ENCODE measurements at places on chromosomes 12 and 14.

DNA sequence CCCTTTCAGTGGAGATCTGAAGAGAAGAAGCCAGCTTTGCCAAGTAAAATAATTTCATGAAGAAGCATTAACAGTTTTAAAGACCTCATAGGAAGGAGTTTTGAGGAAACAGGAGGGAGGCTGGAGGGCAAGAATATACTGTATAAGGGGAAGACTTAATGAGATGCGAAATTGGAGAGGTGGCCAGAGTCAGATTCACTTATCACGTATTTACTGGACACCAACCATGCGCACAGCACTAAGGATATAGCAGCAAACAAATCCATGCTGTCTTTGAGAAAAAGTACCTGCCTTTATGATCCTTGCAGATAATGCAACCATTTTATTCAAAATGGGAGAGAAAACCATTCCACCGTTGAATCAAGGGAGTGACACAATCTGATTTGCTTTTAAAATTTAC, 100.3 kb downstream of the ERC1 start:
- DNase-seq: no peak

DNA sequence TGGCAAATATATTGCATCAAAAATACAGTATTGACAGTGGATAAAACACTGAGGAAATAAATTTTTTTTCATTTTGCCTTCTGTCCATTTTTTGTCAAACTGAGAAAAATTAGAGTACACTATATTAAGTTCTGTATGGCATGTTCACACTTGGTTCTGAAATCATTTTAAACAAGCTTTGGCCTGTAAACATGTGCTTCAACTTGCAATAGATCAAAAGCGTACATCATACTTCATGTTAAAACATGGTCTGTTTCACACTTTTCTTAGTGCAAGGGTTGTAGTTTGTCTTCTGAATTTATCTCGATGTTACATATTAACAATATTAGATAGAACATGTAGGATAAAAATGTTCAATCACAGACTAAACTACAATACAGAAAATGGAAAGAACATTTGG, 208.0 kb downstream of the PCNX1 start:
- no peak for DNase-seq

- no peak for DNase-seq
Observed at GRCh38 chr12:105616971-105617540, 286.6 kb downstream of the C12orf75 start.

- DNase-seq: no peak
Observed at GRCh38 chr12:46212108-46212982, 56.5 kb downstream of the SLC38A1 start.

- no peak for DNase-seq
Observed at GRCh38 chr12:33192226-33192625, 247.4 kb downstream of the SYT10 start.

GRCh38 chr14:99119554-99120525, 152.2 kb downstream of the BCL11B start:
- no peak for DNase-seq

DNA sequence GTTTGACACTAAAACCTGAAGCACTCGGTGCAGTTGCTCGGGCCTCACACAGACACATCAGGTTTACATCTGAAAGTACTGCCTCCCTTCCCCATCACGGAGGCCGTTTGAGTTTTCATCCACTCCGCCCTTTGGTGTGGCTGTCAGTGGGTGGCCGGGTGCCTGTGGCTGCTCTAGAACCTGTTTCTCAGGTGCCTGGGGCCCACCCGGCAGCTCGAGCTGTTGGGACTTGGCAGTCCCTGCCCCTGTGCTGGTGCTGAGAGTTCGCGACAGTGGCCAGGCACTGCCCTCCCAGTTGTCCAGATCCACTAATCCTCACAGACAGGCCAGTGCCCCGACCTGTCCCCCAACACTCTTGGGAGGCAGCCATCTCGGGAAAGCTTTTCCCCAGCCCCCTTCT, 22.4 kb downstream of the XRCC3 start:
- DNase-seq: no peak
